ENCODE measurements at places on chromosomes 5 and 9. TPM values are rescaled to one million over a fixed set of nuclear protein-coding genes. Genes with fewer than 3 reads are reported as not detected.

DNA sequence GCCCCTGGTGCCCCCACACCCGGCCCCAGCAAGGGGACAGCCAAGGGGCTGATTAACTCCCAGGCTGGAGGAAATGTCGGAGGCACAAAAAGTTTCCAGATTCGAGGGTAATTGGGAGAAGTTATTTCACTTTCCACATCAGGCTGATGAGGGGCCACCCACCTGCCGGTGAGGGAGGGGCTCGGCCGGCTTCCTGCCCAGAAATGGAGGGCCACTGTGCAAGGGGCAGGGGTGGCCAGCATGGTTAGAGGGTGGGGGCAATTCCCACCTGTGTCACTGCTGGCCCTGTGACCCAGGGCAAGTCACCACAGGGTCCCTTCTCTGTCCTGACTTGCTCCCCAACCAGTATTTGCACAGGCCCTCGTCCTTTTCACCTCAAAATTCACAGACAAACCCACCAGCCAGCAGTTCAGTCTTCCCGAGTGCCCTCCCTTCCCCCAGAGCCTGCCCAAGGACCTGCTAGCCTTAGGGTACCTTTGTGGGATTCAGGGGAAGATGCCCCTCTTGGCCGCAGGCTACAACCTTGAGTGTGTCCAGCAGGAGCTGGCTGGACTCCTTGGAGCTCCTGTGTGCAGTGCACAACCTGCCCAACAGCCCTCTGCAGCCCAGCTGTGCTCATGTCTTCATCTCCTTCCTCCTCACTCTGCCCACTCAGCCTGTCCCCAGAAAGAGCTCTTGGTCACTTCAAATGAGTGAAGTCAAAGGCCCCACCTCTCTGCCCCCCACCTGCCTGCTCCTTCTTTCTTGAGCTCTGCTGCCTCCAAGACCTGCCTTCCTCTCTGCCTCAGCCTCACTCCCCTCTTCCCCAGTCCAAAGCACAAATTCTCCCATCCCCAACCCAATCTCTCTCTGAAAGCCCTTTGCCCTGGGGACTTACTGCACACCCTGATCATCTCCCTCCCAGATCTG is 130.5 kb downstream of the BARX1 start:
- DNase-seq: no peak

The PRRX2 gene
- 0.13 TPM for total RNA-seq

- no peak for DNase-seq
These were observed 315.5 kb upstream of the RGMB start for GRCh38 chr5:98458004-98458403.

GRCh38 chr5:142210864-142211412 is 102.4 kb downstream of the NDFIP1 start:
- no peak for DNase-seq

GRCh38 chr9:20477940-20478620 is 144.2 kb downstream of the MLLT3 start:
- DNase-seq: no peak

DNA sequence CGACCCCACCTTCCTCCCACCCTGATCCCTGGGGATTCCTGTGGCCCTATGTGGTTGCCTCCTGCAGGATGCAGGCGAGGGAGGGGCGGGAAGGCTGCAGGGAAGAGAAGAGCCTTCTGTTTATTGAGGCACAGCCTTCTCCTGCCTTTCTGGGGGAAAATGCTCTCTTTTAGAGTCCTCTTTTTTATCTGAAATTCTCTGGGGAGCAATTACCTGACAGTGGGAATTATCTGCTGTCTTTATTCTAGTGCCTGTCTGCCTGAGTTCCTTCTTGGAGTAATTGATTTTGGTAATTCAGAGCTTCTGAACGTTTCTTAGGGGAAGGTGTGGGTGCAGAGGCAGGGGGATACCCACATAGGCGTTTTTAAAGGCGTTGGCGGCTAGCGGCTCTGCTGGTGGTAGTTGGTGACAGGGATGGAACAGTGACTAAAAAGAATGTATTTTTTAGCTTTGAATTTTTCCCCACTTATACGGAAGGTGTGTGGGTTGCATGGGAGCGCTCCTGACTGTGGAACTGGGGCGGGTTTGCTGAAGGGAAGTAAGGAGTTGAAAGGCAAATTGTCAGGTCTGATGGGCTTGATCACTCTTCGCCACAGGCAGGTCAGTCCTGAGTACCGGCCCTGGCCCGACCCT is 35.2 kb upstream of the DAB2IP start:
- no peak for DNase-seq

- no peak for DNase-seq
These were observed 5.4 kb downstream of the NFIL3 start for GRCh38 chr9:91418215-91418610.

The PCDHGA11 gene
- 4.0 TPM for total RNA-seq

Data from dermis microvascular lymphatic vessel endothelial cell (primary cell).